ENCODE measurements at places on chromosomes 4 and X.

DNA sequence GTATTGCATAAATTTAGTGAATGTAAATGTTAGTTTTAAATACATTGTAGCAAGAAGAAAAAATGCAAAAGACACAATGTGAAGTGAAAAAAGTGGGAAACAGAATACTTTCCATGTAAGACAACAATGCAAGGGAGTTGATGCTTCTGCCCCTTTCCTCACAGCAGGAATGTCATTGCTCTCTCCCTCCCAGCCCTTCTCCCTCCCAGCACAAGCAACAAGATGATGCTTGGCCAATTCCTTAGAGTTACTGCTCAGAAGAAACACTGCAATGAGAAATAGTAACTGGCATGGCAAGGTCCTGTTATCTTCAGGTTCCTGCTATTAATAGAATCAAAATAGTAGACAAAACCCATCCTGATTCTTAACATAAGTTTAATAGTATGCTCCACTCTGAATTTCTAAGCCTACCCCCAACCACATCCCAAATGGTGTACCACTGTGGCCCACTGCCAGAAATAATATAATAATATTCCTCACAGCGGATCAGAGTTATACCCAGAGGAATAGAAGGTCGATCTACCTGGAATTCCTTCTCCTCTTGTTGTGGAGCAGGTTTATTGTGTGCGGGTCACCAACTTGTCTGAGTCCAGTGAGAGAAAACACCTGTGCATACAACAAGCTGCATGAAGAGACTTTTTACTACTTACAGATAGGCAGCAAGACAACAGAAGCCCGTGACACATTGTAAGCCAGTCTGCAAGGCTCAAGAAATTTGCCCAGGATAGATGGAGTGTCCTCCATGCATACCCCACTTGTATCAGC, 69.8 kb upstream of the SLC7A11 start:
- no peak for DNase-seq

- DNase-seq: no peak
These were observed 1017.2 kb downstream of the SH3BGRL start for GRCh38 chrX:82219129-82219528.

GRCh38 chr4:97493815-97494518, 649.3 kb downstream of the STPG2 start:
- DNase-seq: no peak

DNA sequence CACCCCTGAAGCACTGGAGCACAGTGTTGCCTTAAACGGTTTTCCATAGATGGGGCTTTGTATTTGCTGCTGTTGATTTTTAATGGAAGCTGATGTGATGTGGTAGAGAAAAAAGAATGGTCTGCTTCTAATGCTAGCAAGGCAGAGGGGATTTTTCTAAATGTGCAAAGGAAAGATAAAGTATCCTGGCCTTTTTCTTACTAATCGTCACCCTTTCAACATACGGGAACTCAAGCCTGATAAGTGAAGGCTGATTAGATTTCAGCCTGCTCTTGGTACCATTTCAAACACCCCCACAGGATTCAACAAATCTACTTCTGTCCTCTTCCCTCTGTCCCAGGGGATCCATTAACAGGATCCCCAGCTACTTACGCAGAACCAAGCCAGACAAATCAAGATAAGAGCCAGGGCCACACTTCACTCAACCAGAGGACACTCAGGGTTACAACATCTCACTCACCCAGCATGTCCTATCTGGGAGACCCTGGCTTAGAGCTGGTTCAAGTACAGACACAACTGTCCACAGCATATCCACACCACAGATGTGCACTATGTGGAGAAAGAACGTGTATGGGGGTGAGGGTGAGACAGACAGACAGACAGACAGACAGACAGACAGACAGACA, 180.0 kb downstream of the SH3KBP1 start:
- DNase-seq: no peak

DNA sequence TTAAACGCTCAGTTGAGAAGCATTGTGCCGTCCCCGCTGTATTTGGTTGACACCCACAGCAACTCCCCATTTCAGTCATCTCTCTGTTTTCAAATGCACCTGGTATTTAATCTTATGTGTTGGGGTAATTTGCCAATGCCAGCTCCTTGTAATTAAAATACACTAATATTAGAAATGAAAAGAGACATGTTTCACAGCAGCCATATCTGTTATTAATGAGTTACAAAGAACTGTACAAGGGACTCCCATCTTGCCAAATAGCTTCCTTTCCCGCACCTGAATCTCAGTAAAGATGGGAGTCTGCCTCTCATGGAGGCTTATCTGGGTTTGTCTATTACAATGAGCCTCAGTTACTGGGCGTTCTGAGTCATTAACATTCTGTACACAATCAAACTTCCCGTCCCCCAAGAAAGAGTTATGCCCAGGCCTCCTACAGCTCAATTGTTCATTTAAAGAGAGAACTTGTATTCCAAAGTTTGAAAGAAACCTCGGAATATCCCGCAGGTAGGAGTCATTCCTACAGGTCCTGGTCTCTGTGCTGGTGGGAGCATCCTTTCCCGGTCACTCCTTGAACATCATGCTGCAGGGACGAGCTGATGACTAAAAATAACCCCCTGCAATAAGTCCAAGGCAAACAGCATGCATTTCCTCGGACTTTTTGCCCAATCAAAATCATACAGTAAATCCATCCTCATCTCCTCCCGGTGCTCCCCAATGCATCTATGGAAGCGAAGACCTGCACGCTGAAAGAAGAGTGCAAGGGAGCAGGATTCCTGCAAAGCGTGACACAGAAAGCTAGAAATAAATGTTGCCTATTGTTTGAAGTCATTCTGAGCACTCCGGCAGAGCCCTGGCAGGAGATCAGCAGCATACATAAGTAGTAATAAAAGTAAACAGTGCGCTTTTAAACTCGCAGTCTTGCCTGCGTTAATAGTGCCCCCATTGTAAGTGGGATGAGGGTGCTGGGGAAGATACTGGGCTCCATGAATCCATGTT, 926 bp downstream of the NDP start:
- DNase-seq: no peak

DNA sequence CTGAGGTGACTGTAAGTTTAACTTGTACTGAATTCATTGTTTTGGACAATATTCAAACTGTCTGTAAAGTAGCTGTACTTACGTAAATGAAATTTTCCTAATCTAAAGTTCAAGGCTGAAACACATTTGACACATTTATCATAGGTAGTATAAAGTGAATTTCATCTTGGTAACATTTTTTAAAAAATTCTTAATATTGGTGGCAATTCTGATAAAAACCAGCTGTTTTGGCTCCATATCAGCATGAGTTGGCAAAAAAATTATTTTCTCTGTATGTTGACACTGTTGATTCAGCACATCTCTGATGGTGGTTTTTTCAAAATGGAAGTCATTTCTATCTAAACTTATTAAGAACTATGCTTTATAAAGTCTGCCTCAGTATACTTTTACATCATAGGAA, 30.9 kb downstream of the CXorf58 start:
- DNase-seq: no peak

- no peak for DNase-seq
These were observed 25.5 kb downstream of the SCD5 start for GRCh38 chr4:82773057-82773456.

DNA sequence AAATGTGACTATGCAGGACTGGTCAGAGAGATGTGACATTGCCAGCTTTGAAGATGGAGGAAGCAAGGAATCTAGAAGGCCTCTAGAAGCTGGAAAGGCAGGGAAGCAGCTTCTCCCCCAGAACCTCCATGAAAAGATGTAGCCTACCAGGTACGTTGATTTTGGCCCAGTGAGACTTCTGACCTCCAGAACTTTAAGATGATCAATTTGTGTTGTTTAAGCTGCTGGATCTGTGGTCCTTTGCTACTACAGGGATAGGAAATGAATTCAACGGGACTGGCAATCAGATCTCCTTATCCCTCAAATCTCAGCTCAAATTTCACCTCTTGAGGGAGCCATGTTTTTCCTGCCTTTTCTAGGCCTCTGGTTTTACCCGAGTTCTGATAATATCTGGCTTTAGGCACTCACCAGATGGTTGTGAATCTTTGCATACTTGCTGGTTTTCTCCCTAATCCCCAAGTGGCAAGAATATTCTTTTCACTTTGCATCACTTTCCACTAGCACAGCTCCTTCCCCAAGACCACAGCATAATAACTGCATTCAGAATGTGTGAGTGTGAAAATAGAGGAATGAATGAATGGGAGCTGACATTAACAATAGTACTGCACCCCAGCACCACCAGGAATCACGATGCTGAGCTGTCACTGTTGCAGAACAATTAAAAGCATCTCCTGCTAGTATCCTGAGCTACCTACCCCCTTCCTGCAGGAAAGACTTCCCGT, 25.5 kb upstream of the TMSB4X start:
- no peak for DNase-seq

GRCh38 chr4:150242820-150243458, 164.7 kb downstream of the DCLK2 start:
- no peak for DNase-seq

DNA sequence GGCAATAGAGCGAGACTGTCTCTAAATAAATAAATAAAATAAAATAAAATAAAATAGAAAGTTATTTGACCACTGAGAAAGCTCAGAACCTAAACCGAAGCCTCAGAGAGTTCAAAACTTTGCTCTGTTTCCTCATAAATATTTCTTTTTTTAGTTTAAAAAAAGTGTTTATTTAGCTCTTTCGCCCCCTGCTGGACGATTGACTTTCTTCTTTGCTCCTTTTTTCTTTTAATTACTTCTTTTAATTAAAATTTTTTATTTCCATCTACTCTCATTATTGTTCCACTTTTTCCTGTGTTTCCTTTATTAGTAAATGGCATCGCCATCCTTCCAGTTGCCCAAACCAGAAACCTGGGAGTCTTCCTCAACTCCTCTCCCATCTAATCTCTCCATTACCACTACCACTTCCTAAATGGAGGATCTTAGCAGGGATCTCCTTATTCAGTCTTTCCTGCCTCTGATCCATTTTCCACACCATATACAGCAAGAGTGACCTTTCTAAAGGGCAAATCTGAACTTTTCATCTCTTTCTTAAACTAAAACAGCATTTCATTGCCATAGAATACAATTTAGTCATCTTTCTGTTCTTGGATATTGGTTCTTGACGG, 728 bp upstream of the IL13RA2 start:
- no peak for DNase-seq

DNA sequence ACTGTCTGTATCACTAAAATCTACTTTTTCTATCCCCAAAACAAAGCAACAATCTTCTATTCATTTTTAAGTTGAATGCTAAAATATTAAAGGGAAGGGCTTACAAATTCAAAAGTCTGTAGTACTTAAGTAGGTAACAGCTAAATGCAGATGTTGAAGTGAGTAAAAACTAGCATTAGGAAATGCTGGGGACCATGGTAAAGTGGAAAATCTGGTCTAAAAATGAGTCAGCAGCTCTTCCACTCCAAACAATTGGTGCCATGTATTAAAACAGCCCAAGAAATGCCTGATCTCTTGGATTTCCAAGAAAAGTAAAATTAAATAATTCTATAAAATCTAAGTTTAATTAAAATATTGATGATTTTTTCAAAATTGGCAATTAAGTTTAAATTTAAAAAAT, 73.3 kb upstream of the PPP3CA start:
- no peak for DNase-seq

DNA sequence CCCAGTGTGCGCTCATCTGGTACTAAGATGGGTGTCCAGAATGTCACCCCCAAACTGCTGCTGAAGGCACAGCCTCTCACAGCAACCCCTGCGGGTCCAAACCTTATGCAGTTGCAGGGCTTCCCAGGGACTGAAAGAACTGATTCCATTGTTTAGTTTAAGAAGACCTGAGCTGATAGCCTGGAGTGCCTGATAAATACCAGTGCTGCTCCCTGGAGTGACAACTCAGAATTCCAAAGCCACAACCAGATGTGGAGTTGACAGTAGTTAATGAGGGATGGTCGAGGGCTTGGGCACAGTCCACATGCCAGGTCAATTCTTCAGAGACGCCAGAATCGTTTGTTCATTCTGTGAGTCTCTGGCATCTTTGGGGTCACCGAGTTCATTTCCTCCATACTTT, 71.2 kb downstream of the LNX1 start:
- DNase-seq: no peak

GRCh38 chr4:1002131-1002630, 9.0 kb upstream of the SLC26A1 start:
- no peak for DNase-seq

DNA sequence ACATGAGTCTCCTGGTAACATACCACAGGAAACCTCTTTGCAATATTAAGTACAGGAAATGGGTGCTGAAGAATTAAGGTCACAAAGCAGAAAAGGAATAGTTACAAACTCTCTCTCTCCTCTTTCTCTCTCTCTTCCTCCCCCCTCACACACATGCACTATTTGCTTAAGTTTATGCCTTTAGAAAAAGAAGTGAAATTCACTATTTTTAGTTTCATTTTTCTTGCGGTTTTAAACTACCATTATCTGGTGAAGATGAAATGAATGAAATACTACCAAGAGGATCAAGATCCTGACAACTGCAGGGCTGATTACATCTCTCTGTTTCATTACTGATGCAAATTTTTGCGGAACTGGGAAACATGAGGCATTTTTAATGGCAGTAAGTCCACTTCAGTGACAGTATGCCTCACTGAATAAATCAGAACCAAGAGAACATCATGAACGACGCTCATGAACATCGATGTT, 64.3 kb upstream of the FTHL17 start:
- no peak for DNase-seq

GRCh38 chrX:40258909-40259308, 161.2 kb upstream of the BCOR start:
- DNase-seq: no peak

GRCh38 chrX:71867680-71868079, 43.0 kb upstream of the NHSL2 start:
- DNase-seq: no peak

GRCh38 chrX:65874110-65874509, 165.8 kb downstream of the VSIG4 start:
- no peak for DNase-seq

- no peak for DNase-seq
These were observed 319.1 kb upstream of the CT83 start for GRCh38 chrX:116781926-116782325.

GRCh38 chr4:81814987-81815541, 343.4 kb upstream of the RASGEF1B start:
- DNase-seq: no peak

DNA sequence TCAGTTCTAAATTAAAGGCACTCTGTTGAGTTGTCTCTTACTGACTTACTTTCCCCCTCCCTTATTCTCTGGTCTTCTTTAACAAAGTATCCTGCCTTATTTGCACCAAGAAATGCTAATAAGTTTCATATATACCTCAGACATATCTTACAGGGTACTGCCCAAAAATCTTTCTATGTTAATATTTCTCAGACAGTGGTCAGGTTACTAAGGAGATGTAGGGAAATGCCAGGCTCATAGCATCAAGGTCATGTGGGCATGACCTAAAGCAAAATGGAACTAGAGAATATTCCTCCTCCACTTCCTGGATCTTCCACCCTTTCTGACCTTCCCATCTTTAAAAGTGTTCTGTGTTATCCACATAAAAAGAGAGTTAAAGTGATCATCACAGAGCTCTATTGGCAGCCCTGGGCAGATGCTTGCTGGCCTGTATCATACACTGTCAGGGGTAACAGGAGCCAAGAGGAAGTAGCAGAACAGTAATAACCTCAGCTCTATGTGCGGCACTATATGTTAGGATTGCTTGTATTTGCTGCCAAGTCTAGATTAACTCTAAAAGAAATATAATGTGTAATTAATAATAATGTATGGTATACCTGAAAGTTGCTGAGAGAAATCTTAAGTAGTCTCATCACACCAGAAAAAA, 74.3 kb downstream of the IQCM start:
- DNase-seq: no peak
